ENCODE measurements at places on chromosomes 4 and X. TPM values are rescaled to one million over a fixed set of nuclear protein-coding genes. Genes with fewer than 3 reads are reported as not detected.

DNA sequence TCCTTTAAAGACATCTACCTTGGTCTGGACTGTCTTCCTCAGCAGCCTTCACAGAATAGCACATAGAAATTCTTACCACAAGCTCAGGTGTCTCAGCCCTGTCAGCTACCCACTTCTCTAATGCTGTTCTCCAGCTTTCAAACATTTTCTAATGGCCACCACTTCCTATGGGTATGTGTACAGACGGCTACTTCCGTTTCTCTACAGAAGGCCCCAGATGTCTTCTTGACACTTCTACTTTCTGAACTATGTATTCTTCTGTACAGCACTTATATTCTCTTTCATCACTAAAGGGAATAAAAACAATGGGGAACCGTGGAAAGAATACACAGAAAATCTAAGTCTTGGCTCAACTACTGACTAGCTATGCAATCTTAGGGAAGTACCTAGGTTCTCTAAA is 13.3 kb downstream of the OPHN1 start:
- ATAC-seq: no peak

Gene SPIN4
- 6.2 TPM for total RNA-seq

Gene CCNA2
- 0.94 TPM for total RNA-seq

DNA sequence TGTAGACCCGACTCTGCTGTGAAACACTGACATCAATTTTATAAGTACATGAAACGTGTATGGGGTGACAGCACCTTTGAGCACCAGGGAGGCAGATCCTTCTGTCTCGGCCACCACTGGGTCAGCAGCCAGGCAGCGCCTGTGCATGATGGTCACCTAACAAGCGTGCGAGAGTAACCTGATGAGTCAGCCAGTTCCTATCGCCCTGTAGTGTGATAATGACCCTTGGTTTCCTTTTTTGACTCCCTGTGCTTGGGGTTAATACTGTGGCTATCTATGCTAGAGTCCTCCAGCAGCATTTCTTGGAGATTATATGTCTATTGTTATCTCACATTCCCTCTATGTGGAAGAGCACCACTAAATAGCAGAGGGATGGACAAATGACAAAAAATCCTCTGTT is 101.6 kb downstream of the NPNT start:
- ATAC-seq: no peak

Gene PTPN13
- total RNA-seq: 21.3 TPM

Gene TENT5D
- not detected for total RNA-seq

DNA sequence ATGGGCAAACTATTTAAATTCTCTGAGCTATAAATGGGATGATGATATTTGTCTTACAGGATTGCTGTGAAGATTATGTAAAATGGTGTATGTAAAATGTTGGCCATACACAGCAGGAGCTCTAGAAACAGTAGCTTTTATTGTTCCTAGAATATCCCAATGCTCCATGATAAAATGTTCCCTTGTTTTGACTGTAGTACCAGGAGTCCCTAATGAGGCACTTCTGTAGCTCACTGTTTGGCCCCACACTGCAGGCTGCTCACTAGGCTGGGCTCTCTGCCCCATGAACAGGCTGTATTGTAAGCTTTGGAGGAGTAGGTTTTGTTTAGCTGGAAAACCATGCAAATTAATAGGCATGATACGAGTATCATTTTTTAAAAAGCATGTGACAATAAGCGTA is 3.3 kb upstream of the FGA start:
- ATAC-seq: no peak

GRCh38 chr4:58209551-58209950 is 1099.4 kb upstream of the IGFBP7 start:
- no peak for ATAC-seq

DNA sequence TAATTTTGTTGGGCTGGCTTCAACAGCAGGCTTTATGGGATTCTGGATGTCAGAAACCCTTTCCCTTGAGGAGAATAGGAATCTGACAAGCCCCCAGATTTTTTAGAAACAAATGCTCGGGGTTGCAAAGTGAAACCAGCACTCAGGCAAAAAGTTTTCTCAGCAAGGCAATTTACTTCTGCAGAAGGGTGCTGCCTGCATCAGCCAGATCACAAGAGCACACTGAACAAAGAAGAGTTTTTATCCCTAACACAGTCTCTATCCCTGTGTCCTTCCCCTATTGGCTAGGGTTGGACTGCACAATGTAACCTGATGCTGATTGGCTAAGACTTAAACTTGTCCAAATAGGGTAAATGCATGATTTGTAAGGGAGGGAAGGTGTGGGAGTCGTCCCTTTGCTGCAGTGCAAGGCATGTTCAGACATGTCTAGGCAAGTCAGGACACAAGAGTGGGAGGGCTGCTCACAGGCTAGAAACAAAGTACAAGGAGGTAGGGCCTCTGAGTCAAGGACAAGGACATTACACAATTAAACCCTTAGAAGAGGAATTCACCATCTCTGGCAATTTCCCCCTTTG is 175.8 kb downstream of the CCNG2 start:
- no peak for ATAC-seq

GRCh38 chrX:154016366-154017076 is 3.2 kb downstream of the IRAK1 start:
- ATAC-seq: no peak

Gene PRMT9
- 10.4 TPM for total RNA-seq

- no peak for ATAC-seq
Measured at GRCh38 chr4:82792912-82793649, 5.5 kb downstream of the SCD5 start.

Gene ADH1A
- total RNA-seq: 1.4 TPM

DNA sequence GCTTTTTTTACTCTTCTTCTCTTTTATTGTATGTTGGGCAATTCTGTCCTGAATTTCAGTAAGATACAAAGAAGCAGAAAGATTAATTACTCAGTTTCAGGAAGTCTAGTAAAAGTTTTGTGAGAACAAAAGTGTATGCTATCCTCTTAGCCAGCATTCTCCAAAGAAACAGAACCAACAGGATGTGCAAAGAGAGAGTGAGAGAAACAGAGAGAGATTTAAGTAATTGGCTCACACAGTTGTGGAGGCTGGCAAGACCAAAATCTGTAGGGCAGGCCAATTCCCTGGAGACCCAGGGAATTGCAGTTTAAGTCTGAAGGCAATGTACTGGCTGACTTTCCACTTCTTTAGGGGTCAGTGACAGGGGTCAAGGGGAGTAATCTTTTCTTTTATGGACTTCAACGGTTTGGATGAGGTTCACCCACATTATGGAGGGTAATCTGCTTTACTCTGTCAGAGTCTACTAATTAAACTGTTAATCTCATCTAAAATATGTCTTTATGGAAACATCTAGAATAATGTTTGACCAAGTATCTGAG is 59.2 kb upstream of the SLC39A8 start:
- no peak for ATAC-seq

Gene ZDHHC15
- total RNA-seq: 2.7 TPM

DNA sequence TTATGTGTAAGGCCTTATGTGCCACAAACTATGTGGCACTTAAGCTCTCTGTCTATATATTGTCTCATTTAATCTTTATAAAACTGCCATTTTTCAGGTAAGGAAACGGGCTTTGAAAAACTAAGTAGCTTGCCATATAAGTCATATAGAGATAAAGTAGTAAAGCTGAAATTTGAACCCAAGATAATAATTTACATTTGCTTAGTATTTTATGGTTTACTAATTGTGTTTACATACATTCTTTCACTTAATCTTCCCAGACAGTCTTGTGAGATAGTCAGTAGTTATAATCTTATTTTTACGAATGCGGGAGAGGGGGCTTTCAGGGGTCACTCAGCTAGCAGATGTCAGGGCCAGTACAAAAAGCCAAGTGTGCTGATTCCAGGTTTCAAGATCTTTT is 13.9 kb upstream of the CCNG2 start:
- no peak for ATAC-seq

DNA sequence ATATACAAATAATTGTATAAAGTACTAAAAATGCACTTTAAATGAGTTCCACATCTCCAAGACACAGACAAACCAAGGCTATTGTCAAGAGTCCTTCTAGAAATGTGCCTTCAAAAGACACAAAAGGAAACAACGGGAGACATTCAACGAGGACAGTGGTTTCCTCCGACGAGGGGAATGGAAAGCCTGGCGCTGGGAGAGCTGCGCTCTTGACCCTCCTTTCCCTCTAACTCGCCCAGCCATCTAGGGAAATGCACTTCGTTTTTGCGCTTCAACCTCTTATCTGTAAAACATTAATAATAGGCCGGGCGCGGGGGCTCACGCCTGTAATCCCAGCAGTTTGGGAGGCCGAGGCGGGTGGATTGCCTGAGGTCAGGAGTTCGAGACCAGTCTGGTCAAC is 37.0 kb downstream of the ZFP42 start:
- no peak for ATAC-seq

GRCh38 chrX:149079805-149080406 is 425.2 kb downstream of the IDS start:
- ATAC-seq: peak; percentile 27

Gene CHST7
- total RNA-seq: 22.3 TPM

- no peak for ATAC-seq
Measured at GRCh38 chrX:102085706-102086105, 39.8 kb upstream of the TCEAL2 start.

GRCh38 chr4:127012549-127012948 is 620.2 kb upstream of the INTU start:
- ATAC-seq: no peak

GRCh38 chr4:169267070-169267469 is 3.7 kb downstream of the SH3RF1 start:
- ATAC-seq: no peak

Gene TMEM47
- total RNA-seq: 221 TPM

GRCh38 chrX:100636321-100636991 is at the start of gene TSPAN6:
Gene TSPAN6 (minus strand): TSS chrX:100636806. CDS start chrX:100636694, 112 bp downstream.
- ATAC-seq: peak; percentile 94

DNA sequence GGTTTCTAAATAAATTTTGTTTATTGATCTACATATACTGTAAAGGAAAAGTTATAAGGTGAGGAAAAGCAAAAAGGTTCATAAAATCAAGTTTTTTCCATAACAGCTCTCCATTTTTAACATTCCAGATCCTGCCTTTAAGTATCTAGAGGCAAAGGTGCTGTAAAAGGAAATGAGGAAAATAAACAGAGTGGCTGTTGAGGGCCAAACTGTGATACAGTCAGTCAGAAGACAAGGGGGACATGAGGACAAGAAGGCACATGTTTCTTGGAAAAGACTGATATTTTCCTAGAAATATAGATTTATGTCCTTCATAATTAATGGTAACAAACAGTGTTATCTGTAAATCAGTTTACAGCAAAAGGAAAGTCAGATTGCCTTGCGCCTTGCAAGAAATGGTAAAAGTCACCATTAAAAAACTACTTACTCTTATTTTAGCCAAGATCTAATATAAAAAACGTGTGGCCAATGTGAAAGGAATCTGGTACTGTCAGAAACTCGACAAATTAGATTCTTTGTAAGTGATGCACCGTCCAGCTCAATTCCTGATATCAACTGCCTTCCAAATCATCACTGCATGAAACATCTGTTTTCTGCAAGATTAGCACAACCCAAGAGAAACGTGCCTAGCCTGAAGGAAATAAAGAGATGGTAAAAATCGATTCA is 34.0 kb upstream of the VEGFD start:
- peak; percentile 39 for ATAC-seq

Gene AKAP14
- total RNA-seq: not detected

DNA sequence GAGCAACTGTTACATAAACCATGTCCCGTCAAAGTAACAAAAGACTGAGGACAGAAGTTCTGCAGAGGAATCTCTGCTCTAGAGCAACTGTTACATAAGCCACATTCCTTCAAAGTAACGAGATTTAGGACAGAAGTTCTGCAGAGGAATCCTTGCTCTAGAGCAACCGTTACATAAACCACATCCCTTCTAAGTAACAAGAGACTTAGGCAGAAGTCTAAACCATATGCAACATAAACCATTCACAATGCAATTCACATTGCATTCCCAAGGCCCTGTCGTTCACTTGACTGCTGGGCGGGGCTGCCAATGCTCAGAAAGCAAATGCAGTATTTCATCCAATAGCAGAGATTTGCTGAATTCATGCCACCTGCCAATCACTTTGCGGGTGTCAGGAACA is 124.4 kb upstream of the PUDP start:
- no peak for ATAC-seq

DNA sequence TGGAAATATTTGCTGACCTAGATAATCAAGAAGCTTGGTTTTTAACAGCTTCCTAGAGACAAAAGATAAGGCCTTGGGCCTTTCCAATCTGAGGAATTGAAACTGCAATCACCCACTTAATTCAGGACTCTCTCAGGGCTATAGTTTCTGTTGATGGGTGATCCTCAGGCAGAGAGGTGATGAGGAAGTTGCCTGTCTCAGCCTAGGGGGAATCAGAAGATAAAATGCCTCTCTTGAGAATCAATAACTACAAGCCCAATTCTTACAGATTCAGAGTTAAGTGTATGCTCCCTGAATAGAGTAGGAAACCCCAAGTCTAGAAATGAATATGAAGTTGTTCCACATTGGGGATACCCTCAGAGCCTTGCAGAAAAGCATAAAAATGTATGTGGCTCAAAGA is 45.5 kb downstream of the NFKB1 start:
- no peak for ATAC-seq

- no peak for ATAC-seq
Measured at GRCh38 chr4:176755001-176755400, 37.7 kb downstream of the VEGFC start.

Gene PLS3
- 127 TPM for total RNA-seq

- no peak for ATAC-seq
Measured at GRCh38 chr4:6568689-6569332, 6.2 kb upstream of the MAN2B2 start.

- no peak for ATAC-seq
Measured at GRCh38 chrX:38236901-38237615, 16.4 kb upstream of the SRPX start.

Gene POU4F2
- total RNA-seq: not detected

Gene TMPRSS11F
- not detected for total RNA-seq

Data from gastroesophageal sphincter (tissue), 4 donors.